AG04450 (cell line): ENCODE measurements at places on chromosomes 2 and 18.

DNA sequence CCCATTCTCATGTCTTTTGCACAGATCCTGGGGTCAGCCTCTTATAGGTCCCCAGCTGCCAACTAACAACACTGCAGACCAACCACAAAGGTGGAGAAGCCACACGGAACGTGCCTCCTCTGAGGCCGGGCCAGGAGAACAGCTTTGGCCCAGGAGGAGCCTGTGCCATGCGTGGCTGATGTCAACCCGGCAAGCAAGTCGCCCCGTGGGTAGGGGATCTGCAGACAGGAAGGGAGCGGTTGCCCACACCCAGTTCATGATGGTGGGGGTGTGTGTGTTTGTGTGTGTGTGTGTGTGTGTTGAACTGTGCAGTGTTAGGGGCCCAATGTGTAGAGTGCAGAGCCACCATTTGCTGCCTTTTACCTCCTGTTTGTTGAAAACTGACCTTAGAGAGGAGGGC, 2.4 kb upstream of the CLEC4F start:
- no peak for DNase-seq

GRCh38 chr2:160114020-160114419, 51.6 kb upstream of the PLA2R1 start:
- no peak for DNase-seq

- DNase-seq: peak; percentile 27
Measured at GRCh38 chr2:160613466-160614153, 120.0 kb upstream of the RBMS1 start.

- DNase-seq: no peak
Measured at GRCh38 chr2:48439102-48439501, 90.9 kb upstream of the STON1 start.

GRCh38 chr2:48319863-48320262, 210.1 kb upstream of the STON1 start:
- no peak for DNase-seq

DNA sequence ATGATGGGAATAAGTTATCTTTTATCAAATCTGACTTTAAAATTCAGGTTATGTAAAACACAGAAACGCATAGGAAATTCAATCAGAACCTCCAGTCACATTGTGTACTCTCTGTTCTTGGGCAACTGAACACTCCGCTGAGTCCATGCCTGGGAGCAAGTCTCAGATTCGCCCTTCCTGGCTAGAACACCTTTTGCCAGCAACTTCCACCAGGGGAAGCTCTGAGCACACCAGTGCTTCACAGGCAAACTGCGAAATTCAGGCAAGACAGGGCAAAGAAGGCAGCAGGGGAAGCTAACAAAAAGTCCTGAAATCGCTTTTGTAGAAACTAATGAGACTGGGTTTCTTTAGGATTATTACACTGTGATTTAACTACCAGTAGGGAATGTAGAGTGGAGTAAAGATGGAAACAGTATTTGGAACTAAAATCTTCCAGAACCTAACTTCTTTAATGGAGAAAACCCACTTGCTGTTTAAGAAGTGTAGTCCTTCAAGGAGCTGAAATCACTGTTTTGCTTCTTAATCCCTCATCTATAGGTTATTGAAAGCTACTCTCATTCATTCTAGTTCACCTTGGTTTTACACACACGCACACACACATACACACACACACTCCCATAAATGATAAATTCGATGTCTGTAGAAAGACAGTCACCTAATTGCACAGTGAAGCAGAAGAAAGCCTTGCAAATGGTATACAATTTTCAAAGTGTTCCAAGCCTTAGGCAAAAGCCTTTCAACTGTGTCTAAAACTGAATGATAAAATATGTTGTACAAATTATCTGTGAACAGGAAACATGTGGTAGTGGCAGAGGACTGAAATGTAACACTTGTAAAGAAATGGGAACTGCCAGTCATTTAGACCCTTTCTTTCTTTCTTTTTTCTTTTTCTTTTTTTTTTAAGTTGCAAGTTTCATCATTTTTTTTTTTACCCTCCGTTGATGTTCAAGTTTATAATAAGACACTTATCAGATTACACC, 214.5 kb downstream of the TMEM182 start:
- DNase-seq: no peak

- DNase-seq: peak; percentile 96
Measured at GRCh38 chr2:160387558-160388262, 105.9 kb downstream of the RBMS1 start.

GRCh38 chr2:172294983-172295382, 132.4 kb upstream of the ITGA6 start:
- DNase-seq: no peak

GRCh38 chr2:212974692-212975091, 176.7 kb downstream of the IKZF2 start:
- DNase-seq: peak; percentile 32

DNA sequence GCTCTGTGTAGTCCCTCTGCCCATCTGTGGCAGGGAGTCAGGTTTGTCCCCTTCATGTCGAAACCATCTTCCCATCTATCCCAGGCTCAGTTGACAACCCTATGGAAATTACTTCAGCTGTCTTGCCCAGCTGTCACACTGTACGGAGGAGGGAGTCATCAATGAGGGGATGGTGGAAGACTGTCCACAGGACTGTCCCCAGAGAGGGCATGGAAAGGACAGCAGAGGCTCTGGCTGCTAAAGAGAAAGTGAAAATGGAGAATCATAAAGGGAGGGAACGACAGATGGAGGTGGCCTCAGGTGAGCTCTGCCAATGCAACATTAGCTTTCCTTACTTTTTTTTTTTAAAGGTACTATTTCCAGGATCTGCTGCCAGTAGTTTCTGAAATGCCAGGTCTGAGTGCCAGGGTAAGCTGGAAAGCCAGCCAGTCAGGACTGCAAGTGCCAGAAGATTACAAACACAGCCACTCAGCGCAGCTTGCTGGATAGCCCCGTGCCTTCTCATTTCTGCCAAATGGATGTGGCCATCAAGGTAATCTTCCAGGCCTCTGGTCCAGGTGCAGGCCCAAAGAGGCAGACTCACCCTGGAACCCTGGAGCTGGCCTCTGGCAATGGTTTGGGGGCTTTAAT, 192.8 kb downstream of the AGPS start:
- DNase-seq: no peak

- no peak for DNase-seq
Measured at GRCh38 chr2:193428336-193428818, 1233.6 kb upstream of the TMEFF2 start.

GRCh38 chr18:50866765-50867164, 12.2 kb upstream of the ME2 start:
- no peak for DNase-seq

GRCh38 chr2:62398356-62398755, 107.6 kb downstream of the TMEM17 start:
- DNase-seq: no peak

DNA sequence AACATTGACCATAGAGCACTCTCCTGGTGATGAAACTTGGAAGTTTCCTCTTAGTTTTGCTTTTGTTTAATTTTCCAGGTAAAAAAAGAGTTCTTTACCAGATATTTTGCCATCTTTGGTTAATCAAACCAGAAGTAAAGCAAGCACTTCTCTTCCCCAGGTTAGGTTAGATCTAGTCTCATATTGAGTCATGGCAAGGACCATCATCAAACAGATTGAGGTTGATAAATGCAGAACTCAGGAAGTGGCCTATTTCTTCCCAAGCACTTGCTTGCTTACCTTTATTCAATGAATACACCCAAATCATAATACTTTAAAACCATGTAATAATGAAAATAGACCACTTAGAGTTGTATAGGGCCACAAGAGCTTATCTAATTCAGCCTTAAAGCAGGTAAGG, 23.4 kb downstream of the DNAH6 start:
- DNase-seq: no peak

DNA sequence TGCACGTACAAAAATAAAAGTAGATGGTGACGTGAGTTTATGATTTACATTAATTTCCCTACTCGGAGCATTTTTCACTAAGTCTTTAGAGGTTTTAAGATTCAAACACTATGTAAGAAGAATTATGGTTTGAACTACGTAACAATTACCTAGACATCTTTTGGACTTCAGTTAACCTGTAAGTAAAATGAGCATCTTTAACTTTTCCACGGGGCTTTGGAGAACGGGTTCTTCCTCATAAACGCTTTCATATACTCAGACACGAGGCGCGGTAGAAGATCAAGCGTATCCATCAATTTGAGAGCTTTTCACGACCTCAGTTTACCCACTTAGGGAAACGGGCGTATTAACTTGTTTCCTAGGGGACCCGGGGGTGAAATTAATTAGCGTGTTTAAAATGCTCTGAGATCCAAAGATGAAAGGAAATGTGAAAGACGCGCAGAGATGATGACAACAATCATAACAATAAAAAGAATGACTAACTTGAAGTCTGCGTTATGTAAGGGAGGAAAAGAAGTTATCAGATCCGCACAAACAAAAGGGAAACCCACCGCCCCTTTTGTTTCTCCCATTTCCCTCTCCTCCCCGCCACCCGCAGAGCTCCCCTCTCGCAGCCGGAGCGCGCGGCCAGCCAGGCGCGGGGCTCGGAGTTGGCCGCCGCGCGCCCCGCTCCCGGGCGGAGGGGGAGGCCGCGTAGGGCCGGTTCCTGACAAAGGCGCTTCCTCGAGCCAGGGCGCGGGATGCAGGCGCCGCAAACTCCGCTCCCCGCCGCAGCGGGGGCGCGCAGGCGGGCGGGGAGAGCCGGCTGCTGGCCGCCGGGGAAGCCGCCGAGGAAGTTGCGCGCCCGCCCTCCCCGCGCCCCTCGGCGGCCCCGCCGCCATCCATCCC, 807 bp downstream of the PELI1 start:
- DNase-seq: no peak

- DNase-seq: no peak
Measured at GRCh38 chr2:52563151-52563550, 1204.5 kb upstream of the CHAC2 start.

- DNase-seq: no peak
Measured at GRCh38 chr2:174635776-174636404, 38.3 kb upstream of the WIPF1 start.

DNA sequence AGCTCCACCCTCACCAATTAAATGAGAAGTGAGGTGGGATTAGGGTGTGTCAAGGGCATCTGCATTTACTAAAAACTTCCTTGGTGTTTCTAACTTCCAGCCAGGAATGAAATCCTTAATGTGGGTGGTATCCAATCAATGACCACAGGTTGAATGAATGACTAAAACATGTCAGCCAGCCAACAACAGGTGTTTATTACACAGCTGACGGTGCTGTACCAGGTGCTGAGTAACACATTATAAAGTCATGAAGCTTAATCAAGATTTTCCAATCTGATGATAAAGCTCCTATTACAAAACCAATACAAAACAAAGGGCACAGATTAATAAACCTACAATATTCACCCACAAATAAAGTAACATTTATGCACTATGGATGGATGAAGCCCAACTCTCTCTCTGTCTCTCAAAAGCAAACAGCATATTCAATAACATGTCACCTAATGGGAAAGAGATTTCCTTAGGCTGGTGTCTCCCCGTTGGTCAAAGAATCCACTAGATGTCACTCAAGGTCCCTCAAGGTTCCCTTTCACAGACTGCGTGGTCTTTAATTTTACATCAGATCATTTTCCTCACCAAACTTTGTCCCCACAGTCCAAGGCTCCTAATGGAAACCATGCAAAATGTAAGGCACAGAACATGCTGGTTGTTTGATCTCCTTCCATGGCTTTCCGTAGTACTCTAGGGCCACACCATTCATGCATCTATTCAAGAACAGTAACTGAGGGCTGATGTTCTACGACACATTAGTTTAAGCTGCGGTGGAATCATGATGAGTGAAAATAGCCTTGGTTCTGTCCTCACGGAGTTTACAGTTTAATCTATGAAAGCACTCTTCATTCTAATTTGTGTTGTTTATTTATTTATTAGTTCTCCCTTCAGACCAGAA, 6.4 kb upstream of the PTPN4 start:
- no peak for DNase-seq

DNA sequence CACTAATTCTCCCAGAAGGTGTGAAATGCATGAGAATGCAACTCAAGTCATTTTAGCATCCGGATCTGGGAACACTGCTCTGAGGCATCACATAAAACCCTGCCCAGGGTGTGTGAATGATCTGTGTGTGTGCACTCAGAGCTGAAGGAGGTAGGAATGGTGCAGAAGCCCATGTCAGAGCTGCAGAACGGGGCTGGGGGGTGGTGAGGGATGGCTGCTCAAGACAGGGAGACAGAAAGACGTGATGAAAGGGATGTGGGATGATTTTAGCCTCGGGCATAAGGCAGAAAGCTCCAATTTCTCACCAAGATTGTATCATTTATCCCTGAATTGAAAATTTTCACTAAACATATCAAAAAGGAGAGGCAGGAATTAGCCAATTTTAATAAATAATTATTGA, 369.1 kb downstream of the EIPR1 start:
- DNase-seq: no peak

DNA sequence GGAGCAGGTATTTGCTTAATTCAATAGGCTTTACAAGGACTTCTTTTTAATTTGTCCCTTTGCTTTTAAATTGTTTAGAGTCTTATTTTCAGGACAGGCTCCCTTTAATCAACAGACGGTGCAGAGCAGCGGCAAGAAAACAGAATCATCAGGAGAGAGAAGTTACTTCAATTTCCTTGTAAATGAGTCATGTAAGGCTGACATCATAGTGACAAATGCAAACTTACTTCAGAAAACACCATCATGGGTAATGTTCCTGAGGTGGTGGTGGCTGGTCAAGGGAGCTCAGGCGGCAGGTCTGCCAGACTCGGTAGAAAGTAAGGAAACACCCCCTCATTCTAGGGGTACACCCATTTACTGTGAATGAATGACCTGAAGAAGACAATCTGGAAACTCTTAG, 395.1 kb downstream of the FBXO15 start:
- no peak for DNase-seq

GRCh38 chr18:75467281-75467795, 39.8 kb upstream of the SMIM21 start:
- no peak for DNase-seq

DNA sequence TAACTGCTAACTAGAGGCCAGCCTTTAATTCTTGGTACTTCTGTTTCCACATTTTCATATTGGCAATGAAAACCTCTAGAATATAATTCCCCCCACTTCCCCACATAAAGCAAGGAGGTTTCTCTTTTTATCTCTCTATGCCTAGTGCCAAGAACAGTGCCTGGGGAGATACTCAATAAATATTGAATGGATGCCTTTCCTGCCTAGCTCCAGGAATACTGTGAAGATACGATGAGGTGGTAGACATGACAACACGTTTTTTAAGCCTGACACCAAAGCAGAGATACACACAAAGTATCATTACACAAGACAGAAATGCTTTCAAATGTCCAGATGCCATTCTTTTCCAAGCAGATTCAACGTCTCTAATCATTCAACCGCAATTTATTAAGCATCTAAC, 535.5 kb downstream of the XIRP2 start:
- no peak for DNase-seq

GRCh38 chr2:199470361-199470671, 12.6 kb upstream of the SATB2 start:
- no peak for DNase-seq
